Smooth muscle cell of the brain vasculature (primary cell): ENCODE measurements at places on chromosomes 4 and X.

- DNase-seq: no peak
Measured at GRCh38 chrX:44036336-44036735, 63.1 kb upstream of the NDP start.

DNA sequence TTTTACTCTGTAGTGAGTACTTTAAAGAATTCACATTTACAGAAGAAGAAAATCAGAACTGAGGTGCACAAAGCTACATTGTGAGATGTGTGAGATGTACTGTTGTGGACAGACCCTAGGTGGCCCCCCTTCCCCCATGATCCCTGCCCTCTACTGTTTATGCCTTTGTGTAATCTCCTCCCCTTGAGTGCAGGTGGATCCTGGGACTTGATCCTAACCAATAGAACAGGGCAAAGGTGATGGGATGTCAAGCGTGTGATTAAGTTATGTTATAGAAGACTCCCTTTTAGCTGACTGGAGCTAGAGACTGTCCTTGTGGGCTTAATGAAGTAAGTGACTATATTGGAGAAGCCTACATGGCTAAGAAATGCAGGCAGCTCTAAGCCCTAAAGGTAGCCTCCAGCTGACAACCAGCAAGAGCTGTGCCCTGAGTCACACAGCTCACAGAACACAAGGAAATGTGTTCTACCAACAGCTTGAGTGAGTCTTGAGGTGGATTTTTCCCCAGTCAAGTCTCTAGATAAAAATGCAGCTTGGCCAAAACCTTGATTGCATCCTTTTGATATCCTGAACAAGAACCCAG, 225.2 kb upstream of the LEF1 start:
- DNase-seq: no peak

GRCh38 chr4:7526491-7526890, 91.8 kb upstream of the PSAPL1 start:
- no peak for DNase-seq

DNA sequence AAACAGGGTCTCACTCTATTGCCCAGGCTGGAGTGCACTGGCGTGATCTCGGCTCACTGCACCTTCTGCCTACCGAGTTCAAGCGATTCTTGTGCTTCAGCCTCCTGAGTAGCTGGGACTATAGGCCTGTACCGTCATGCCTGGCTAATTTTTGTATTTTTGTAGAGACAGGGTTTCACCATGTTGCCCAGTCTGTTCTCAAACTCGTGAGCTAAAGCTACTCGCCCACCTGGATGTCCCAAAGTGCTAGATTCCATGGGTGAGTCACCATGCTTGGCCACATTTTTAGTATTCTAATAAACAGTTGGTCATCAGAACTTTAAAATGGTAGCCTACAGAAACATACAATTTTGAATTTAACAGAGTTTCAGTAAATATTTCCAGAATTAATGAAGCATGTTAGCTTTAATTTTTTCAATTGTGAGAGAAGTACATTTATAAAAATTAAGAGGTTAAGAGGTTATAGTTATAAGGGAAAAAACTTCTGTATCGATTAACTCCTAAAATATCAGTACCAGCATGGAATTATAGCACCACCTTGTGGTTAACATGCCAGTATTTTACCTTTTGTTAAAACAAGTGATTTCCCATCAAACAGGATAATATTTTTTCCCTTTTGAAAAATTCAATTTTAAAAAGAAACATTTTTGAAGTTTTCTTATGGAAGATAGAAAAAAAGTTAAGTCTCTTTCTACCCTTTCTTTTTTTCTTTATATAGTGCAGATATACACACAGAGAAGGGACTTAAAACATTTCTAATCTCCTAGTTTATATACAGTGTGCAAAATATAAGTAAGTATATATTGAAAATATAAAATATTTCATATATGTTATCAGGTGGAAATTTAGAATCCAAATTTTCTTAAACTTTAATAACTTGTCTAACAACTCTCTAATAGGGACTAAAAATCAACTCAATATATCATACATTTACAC, 35.4 kb downstream of the CEP44 start:
- peak; percentile 7 for DNase-seq

DNA sequence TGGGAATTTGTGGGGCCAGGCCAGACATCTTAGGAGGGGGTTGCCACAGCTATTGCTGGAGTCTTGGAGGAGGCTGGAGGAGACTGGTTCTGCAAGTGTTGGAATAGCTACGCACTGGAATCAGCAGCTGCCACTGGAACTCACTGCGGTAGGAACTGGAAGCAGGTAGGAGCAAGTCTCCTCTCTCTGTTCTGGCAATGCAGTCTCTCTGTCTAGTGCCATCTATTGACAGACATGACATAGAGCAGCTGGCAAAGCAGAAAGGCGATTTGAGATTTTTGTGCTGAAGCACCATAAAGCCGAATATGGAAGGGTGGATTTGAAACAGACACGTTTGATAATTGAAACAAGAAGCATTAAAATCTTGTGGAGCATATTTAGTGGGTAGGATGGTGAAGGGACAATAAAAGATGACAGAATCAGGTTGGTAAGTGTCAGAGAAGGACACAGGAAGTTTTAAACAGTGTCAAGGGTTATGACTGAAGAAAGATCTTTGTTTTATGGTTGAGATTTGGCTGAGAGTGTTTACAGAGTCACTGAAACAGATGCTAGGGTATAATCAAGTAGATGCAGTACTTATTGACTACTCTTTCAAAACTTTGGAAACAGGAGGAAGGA, 23.5 kb upstream of the SYNPO2 start:
- DNase-seq: no peak

DNA sequence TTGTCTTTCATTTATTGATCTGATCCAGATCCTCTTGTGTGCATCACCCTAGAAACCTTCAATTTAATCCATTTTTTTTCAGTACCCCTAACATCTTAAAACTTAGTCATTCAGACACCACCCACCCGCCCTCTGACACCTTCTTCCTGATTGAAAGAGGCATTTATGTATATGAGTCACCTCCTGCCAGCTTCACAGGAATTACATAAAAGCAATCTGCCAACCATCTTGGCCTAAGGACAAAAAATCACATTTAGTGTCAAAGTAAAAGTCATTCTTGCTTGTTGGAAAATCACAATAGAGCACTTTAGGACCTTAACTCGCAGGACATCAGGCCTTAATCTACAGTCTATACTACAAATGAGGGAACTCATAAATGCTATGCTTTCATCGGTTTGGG, 52.1 kb downstream of the NDST3 start:
- DNase-seq: no peak

GRCh38 chrX:37746218-37746941, 33.5 kb upstream of the CYBB start:
- no peak for DNase-seq
